HAP-1 (cell line): ENCODE measurements at places on chromosomes 4 and X.

GRCh38 chr4:14874990-14875389 is 127.3 kb upstream of the CPEB2 start:
- no peak for DNase-seq

- no peak for DNase-seq
Observed at GRCh38 chr4:15110120-15110571, 107.9 kb downstream of the CPEB2 start.

DNA sequence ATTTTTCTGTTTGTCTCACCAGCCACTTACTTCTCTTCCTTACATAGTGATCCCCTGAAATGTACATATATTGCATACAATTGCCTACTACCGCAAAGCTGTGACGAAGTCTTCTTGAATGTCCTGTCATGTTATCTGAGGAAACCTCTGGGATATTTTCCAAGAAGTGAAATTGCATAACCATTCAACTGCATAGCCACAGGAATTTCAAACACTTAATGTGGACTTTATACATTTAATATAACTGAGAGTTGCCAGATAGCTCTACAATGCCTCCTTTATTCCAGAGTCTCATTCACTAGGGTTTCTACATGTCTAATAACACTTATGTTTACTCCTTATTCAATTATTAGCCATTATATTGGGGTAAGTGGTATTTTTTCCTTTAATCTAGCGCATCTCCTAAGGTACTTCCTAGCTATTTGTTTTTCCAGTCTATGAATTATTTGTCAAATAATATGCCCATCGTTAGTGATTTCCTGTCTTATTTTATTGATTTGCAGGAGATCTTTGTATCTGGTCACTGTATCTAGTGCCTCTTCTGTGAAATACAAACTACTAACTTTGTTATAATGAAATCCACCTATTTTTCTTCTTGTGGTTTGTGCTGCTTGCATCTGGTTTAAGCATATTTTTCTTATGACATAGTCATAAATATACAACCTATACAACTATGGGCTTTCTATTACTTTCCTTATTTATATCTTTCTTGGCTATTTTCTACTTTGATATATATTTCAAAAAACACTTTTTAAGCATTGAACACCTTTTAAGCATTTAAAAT is 69.2 kb upstream of the GRID2 start:
- no peak for DNase-seq

DNA sequence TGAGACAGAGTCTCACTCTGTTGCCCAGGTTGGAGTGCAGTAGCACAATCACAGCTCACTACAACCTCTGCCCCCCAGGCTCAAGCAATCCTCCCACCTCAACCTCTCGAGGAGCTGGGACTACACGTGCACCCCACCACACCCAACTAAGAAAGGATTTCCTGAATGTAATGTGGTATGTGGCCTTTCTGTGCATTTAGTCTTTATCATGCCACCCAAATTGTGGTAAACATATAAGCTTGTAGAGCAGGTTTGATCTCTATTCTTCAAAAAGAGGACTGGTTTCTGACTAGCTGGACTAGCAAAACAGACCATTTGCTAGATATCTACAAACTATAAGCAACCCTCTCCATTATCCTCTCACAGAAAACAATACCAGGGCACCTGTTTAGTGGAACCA is 33.6 kb downstream of the ELOVL6 start:
- DNase-seq: no peak

- DNase-seq: no peak
Observed at GRCh38 chr4:54819034-54819433, 161.3 kb downstream of the KIT start.

- DNase-seq: no peak
Observed at GRCh38 chrX:20454117-20454516, 187.4 kb upstream of the RPS6KA3 start.

DNA sequence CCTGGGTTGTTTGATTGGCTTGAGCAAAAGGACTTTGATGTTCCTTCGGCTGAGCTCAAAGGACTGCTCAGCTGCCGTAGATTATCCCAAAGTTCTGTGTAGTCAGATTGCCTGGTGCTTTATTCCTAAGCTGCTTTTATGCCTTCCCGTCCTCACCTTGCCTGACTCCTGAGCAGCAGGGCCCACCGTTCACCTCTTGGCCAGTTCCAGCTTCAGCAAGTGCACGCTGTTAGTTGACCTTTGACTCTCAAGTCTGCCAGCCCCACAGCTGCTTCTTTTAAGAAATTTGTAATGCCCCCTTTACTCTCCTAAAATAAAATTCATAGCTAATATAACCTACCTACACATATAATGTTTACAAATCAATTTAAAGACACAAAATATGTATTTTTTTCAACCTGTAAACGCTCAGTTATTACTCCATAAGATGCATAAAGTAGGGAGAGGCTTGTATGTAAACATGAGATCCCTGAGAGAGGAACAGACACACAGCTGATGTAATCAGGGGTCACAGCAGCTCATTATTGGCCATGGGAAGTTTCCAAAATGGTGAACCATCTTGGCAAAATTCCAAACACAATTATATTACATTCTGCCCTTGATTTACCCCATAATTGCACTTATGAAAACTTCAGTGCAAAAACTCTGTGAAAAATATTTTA is 28.6 kb downstream of the UCHL1 start:
- no peak for DNase-seq

GRCh38 chr4:63563288-63564014 is 845.8 kb downstream of the TECRL start:
- DNase-seq: no peak

GRCh38 chr4:117661091-117662072 is 372.9 kb upstream of the NDST3 start:
- DNase-seq: no peak

- no peak for DNase-seq
Observed at GRCh38 chr4:104966349-104967033, 180.2 kb upstream of the TET2 start.

GRCh38 chr4:52982946-52983340 is 120.8 kb downstream of the RASL11B start:
- DNase-seq: no peak

- DNase-seq: no peak
Observed at GRCh38 chr4:98608356-98608755, 50.1 kb downstream of the TSPAN5 start.

DNA sequence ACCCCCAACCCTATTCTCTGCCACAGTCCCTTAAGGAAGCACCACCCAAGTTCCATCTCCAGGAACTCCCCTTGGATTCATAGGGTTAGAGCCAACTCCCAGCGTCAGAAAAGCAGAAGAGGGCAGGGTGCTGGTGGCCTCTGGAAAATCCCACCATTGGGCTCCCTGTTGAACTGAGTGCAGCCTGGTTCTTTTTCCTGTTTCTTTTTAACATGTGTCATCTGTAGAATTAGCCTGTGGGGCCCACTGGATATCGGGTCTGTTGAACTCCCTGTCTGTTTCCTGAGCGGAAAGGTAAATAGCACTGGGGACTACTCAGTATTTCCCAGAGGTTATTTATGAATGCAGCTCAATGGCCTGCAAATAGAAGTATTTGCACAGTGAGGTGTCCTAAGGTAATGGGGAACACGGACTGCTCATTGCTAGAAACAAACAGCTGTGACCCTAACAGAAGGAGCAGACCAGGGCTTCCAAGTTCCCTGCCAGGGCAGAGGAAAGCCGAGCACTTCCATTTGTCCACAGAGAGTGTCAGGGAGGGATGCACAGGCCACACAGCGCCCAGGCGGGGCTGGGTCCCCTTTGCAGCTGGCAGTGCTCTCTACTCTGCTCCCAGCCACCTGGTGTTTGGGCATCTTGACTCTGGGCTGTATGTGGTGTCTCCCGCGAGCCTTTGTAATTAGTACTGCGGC is 102.6 kb downstream of the FHDC1 start:
- DNase-seq: no peak

DNA sequence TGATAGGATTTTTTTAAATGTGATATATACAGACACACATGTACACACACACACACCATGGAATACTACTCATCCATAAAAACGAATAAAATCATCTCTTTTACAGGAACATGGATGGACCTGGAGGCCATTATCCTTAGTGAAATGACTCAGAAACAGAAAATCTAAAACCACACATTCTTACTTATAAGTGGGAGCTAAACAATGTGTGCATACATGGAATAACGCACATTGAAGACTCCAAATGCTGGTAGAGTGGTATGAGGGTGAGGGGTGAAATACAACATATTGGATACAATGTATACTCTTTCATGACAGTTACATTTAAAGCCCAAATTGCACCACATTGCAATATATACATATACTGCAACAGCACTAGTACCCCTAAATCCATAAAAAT is 120.2 kb upstream of the ADGRL3 start:
- no peak for DNase-seq

GRCh38 chrX:77426811-77427210 is 20.4 kb upstream of the FGF16 start:
- no peak for DNase-seq
